ENCODE measurements at places on chromosomes 12 and 14.

DNA sequence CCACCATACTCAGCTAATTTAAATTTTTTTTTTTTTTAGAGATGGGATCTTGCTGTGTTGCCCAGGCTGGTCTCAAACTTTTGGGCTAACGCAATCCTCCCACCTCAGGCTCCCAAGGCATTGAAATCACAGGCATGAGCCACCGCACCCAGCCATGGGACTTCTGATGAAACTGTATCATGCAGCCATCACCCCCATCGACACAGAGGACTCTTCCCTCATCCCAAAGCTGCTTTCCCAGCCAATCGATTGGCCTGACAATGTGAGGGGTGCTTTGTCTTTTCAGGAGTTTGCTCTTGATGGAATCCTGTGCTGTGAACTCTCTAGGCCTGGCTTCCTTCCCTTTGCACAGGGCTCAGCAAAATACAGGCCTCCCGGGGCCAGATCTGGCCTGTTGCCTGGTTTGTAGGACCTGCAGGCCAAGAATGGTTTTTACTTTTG is 59.6 kb upstream of the NCOR2 start:
- H3K4me3 ChIP-seq, result no peak overlapping the region
- H3K27ac ChIP-seq, result no peak overlapping the region
- H3K4me1 ChIP-seq, result peaks cover 12% of the 10 kb centered on the region
- DNase-seq, result no peak
- H3K36me3 ChIP-seq, result no peaks in the 10 kb centered on the region

DNA sequence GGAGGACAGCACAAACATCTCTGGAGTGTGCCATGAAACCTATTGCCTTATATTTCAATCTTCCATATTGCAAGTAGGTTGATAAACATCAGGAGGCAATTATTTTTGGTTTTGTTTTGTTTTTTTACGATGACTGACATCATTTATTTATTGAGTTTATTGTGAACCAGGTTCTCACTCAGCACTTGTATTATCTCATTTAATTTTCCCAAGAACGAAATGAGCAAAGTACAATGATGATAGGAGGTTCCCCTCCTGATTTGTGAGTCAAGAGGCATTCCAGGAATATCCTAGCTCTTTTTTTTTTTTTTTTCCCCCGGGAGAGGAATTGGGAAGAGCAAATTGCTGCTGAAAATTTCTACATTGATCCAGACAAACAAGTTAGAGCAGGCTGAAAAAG is 4.7 kb downstream of the SOCS2 start:
- H3K4me3 ChIP-seq, result no peak overlapping the region
- no peaks in the 10 kb centered on the region for H3K4me1 ChIP-seq
- no peak overlapping the region for H3K27ac ChIP-seq

DNA sequence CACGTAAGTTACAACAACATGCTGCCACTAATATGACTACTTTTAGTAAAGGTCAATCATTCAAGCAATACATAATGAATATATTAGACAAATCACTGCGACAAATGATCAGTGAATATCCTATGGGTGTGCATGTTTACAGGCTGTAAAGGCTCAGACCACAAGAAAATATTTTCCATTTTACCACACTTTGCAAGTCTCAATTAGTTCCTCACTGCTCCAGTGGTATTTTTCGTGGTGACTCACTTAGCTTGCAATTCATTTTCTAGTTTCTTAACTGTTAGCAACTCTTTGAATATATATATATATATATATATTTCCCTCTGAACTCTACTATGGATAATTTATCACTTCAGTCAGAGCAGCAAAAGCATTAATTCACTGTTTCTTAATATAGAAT is 96.9 kb downstream of the EML5 start:
- no peak overlapping the region for H3K4me3 ChIP-seq
- H3K4me1 ChIP-seq, result no peaks in the 10 kb centered on the region
- H3K27ac ChIP-seq, result no peak overlapping the region
- no peak for DNase-seq
- no peaks in the 10 kb centered on the region for H3K27me3 ChIP-seq

DNA sequence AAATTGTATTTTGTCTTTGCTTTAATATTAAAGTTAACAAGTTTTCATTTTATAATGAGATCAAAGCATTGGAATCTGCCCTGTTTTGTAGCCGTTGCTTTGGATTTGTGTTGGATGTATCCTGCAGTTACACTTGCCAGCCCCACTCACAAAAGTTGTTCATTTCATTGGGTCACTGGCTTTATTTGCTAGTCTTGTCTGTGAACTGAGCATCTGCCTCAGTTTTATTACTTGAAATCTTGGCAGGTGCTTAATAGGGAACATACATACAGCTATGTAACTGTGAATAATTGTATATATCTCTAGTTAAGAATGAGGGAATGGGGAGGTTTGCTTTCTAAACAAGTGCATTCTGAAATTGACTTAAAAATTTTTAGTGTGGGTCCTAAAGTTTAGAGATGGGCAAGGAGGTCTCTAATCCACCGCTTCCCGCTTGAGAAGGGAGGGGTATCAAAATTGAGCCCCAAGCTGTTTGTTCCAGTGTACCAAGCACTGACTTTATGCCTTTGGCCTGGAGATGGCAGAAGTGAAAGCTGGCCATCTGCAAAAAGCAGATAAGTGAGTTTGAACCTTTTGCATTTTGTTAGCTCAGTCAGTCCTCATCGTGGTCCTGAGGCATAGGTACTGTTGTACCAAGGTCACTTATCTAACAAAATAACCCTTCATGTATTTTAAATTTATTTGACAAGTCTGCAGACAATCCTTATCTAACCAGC is 9.3 kb downstream of the EIF5 start:
- H3K4me1 ChIP-seq, result no peaks in the 10 kb centered on the region
- H3K27ac ChIP-seq, result no peak overlapping the region

GRCh38 chr12:47293406-47293805 is 213.6 kb upstream of the AMIGO2 start:
- DNase-seq, result no peak
- no peaks in the 10 kb centered on the region for H3K27me3 ChIP-seq
- H3K36me3 ChIP-seq, result no peaks in the 10 kb centered on the region
- no peaks in the 10 kb centered on the region for H3K4me1 ChIP-seq

- no peak overlapping the region for H3K4me3 ChIP-seq
- no peak for DNase-seq
- no peak overlapping the region for H3K27ac ChIP-seq
- no peaks in the 10 kb centered on the region for H3K27me3 ChIP-seq
- no peaks in the 10 kb centered on the region for H3K4me1 ChIP-seq
- H3K36me3 ChIP-seq, result peaks cover 25% of the 10 kb centered on the region
These were observed 84.6 kb downstream of the SCFD1 start for GRCh38 chr14:30706704-30707103.

GRCh38 chr14:91516663-91517388 is 6.7 kb upstream of the PPP4R3A start:
- no peaks in the 10 kb centered on the region for H3K36me3 ChIP-seq
- no peak for DNase-seq
- no peaks in the 10 kb centered on the region for H3K27me3 ChIP-seq
- no peaks in the 10 kb centered on the region for H3K4me1 ChIP-seq
- no peak overlapping the region for H3K4me3 ChIP-seq

DNA sequence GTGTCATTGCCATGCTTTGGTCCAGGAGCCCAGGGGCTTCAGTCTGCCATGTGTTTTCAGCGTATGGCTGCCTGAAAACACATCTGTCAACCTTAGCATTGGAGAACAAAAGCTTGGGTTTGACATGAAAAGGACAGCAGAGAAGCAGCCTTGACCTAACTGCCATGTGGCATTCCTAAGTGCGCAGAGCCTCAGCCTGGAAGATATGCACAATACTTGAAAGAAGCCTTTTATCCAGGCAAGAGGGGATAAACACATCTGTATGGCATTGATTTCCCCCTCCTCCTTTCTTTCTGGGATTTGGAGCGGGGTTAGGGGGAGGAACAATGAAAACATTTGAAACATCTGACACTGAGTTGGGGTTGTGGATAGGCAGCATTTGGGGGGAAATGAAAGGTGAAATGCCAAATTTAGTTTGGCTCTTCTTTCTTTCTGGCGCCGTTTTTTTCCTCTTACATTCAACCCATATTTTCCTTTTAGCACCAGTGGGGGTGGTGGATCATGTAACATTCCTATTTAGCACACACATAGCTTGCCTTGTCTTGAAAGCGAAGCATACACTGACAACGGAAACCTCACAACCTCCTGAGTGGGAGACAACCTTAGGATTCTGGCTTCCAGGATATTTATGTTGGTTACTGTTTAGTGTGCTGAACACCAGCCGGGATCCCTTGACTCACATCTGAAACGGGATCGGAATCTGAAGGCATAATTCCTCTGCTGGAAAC is 177.0 kb downstream of the C12orf75 start:
- no peak for DNase-seq
- H3K4me1 ChIP-seq, result no peaks in the 10 kb centered on the region
- no peaks in the 10 kb centered on the region for H3K36me3 ChIP-seq
- no peak overlapping the region for H3K27ac ChIP-seq

GRCh38 chr12:46133751-46134150 is 135.1 kb downstream of the SLC38A1 start:
- H3K36me3 ChIP-seq, result no peaks in the 10 kb centered on the region
- no peak overlapping the region for H3K27ac ChIP-seq
- H3K4me3 ChIP-seq, result no peak overlapping the region
- H3K27me3 ChIP-seq, result no peaks in the 10 kb centered on the region

- H3K4me1 ChIP-seq, result no peaks in the 10 kb centered on the region
- H3K27ac ChIP-seq, result no peak overlapping the region
- no peaks in the 10 kb centered on the region for H3K27me3 ChIP-seq
- H3K36me3 ChIP-seq, result no peaks in the 10 kb centered on the region
These were observed 6.5 kb upstream of the SLC2A14 start for GRCh38 chr12:7879246-7879645.

DNA sequence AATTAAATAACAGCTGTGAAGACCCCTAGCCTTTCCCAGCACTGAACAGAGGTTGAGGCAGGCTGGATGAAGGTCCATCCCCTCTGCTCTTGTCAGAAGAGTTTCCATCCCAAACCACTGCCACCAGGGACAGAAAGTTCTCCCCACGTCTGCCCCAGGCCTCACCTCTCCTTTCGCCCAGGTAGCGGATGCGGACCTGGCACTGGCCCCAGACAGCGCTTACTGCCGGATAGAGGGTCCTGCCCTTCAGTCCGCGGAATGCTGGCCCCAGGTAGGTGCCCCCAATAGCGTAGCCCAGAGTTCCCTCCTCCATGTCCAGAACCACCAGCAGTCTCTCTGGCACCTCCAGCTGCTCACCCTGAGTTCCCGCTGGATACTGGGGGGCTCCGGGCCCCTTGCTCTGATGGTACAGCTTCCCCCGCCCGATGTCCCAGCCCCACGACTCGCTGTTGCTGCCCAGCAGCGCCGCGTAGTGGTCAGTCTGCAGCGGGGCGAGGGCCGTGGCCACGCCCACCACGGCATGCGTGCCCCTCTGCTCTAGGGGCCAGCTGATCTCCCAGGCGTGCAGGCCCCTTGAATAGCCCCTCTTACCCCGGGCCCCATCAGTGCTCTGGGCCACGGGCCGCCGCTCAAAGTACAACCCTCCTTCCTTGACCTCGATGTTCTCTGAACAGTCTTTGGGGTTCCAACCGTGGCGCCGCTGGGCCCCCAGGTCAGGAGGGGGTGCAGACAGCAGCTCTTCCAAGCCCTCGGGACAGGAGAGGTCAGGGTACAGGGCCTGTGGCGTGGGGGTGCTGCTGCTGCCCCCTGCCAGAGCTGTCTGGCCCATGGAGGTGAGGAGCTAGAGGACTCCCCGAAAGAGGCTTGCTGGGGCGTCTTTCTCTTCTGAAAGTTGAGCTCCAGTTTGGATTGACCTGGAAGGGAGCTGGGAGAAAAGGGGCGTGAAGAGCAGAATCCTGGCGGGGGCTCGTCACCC is 742 bp downstream of the SPSB2 start:
- H3K36me3 ChIP-seq, result peaks cover 19% of the 10 kb centered on the region
- peak; percentile 92 for DNase-seq
- H3K4me1 ChIP-seq, result peaks cover 14% of the 10 kb centered on the region
- no peaks in the 10 kb centered on the region for H3K27me3 ChIP-seq
- H3K4me3 ChIP-seq, result peak overlapping the region; percentile 82

GRCh38 chr14:34113005-34113511 is 162.2 kb upstream of the EGLN3 start:
- H3K27ac ChIP-seq, result no peak overlapping the region
- no peaks in the 10 kb centered on the region for H3K36me3 ChIP-seq
- DNase-seq, result no peak
- H3K4me1 ChIP-seq, result no peaks in the 10 kb centered on the region
- no peaks in the 10 kb centered on the region for H3K27me3 ChIP-seq

GRCh38 chr12:45732250-45732649 is 2.7 kb downstream of the ARID2 start:
- H3K27me3 ChIP-seq, result no peaks in the 10 kb centered on the region
- H3K4me3 ChIP-seq, result peak overlapping the region; percentile 95
- DNase-seq, result no peak
- no peaks in the 10 kb centered on the region for H3K36me3 ChIP-seq
- no peaks in the 10 kb centered on the region for H3K4me1 ChIP-seq

DNA sequence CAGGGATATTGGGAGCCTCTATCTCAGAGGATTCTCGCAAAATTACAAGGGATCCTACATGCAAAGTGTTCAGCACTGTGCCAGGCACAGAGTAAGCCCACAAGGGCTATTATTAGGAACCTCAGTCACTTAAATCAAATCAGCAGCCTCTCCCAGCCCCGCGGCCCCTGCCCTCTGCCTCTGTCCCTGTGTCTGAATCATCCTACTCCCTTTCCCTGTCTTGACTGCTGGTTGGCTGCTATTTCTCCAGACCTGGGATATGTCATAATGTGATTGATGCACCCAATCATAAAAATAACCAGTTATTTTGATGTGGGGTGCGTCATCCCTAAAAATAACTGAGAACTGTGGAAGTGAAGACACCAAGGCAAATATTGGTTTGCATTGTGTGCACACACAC is 176.3 kb downstream of the KSR2 start:
- no peaks in the 10 kb centered on the region for H3K36me3 ChIP-seq
- DNase-seq, result no peak
- no peak overlapping the region for H3K4me3 ChIP-seq

GRCh38 chr12:132507656-132508490 is 17.9 kb downstream of the FBRSL1 start:
- peaks cover 19% of the 10 kb centered on the region for H3K4me1 ChIP-seq
- no peak overlapping the region for H3K27ac ChIP-seq
- no peak overlapping the region for H3K4me3 ChIP-seq
- no peak for DNase-seq
- H3K36me3 ChIP-seq, result peaks cover 33% of the 10 kb centered on the region
- H3K27me3 ChIP-seq, result no peaks in the 10 kb centered on the region

DNA sequence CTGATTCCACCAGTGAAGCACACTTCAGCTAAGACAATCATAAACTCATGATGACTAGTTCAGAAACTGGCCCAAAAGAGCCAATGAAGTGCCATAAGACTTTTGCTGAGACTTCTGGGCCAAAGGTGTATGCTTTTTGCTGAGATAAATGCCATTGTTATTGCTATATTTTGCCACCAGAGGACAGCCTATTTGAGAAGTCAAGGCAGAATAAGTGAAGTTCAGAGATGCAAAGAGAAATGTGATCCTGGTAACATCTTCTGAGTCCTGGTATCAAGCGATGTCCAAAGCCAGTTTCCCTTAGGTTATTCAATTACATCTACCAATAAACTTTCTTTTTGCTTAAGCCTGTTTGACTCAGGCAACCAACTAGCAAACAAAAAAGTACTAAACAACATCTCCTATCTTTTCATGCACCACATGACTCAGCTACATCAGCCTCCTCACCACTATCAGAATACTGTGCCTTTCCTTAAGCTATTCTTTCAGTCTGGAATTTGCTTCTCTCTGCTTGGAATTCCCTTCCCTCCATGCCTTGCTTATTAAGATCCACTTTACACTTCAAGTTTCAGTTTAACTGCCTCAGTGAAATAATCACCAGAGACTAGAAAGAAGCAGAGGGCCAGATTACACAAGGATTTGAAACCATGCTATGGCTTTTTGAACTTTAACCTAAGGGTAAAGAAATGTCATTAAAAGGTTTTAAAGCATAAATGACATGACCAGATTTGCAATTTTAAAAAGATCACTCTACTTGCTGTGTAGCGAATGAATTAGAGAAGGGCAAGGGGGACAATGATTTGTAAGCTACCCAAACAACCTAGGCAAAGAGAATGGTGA is 14.0 kb downstream of the CRY1 start:
- H3K4me3 ChIP-seq, result no peak overlapping the region
- H3K4me1 ChIP-seq, result peaks cover 9% of the 10 kb centered on the region
- H3K36me3 ChIP-seq, result no peaks in the 10 kb centered on the region
- H3K27ac ChIP-seq, result no peak overlapping the region
- H3K27me3 ChIP-seq, result no peaks in the 10 kb centered on the region

All from ascending aorta (tissue), 2 donors.